ENCODE measurements at places on chromosomes 13 and 19. TPM values are rescaled to one million over a fixed set of nuclear protein-coding genes. Genes with fewer than 3 reads are reported as not detected.
A peak's percentile ranks its signal among the peaks of the same experiment; 100 is the strongest.

LRFN3 gene
- 40.6 TPM for total RNA-seq

CDX2 gene
- 1.1 TPM for total RNA-seq

ZNF616 gene
- total RNA-seq = 22.5 TPM

LILRA5 gene
- not detected for total RNA-seq

RGS9BP gene
- total RNA-seq = not detected

FFAR1 gene
- not detected for total RNA-seq

PEAK3 gene
- total RNA-seq = not detected

HOMER3 gene
- 217 TPM for total RNA-seq

DNA sequence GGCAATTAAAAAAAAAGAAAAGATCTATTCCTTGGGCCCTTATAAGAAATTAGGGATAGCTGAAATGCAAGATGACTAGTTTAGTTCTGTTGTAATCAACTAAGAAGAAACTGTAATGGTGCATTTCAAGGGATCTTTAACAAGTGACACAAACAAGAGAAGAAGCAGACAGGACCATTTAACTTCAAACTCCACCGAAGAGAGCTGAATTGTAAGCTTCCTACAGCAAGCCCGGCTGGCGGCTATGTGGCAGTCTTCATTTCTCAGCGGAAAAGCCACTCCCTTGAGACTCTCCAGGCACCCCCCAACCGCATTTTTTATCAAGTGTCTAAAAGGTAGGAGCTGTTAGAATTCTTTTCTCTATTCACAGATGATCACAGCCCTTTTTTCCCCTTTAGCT, 305.2 kb upstream of the ZNF507 start:
- H3K4me3 ChIP-seq = no peak overlapping the region
- H3K36me3 ChIP-seq = no peaks in the 10 kb centered on the region
- no peak overlapping the region for H3K27ac ChIP-seq
- no peaks in the 10 kb centered on the region for H3K4me1 ChIP-seq
- no peaks in the 10 kb centered on the region for H3K27me3 ChIP-seq

GRCh38 chr13:47291107-47291656, 394.3 kb upstream of the HTR2A start:
- no peak for DNase-seq
- H3K27me3 ChIP-seq = no peaks in the 10 kb centered on the region
- H3K4me1 ChIP-seq = no peaks in the 10 kb centered on the region
- H3K36me3 ChIP-seq = no peaks in the 10 kb centered on the region

DNA sequence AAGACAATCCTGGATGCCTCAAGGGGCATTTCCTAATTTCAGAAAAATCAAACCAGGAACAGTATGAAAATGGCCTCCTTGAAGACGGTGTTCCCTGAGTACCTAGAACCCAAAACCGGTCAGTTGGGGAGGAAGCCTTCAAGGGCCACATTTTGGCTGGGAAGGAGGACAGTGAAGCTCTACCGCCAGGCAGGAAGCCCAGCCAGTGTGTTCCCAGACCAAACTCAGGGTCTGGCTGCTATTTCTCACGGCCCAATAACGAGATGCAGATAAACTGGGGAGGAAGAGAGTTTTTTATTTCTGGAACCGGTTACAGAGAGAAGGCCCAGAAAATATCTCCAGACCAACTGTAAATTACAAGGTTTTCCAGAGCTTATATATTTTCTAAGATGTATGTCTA, 24.3 kb upstream of the CEACAM21 start:
- H3K4me1 ChIP-seq = peaks cover 5% of the 10 kb centered on the region
- H3K36me3 ChIP-seq = peaks cover 5% of the 10 kb centered on the region
- no peak overlapping the region for H3K4me3 ChIP-seq

GRCh38 chr19:16702123-16702522, 17.5 kb upstream of the NWD1 start:
- no peaks in the 10 kb centered on the region for H3K36me3 ChIP-seq
- no peak for DNase-seq
- H3K27me3 ChIP-seq = peaks cover under 1% of the 10 kb centered on the region
- H3K4me1 ChIP-seq = no peaks in the 10 kb centered on the region
- H3K4me3 ChIP-seq = no peak overlapping the region

GRCh38 chr13:112602189-112602588, 14.2 kb upstream of the TUBGCP3 start:
- H3K27ac ChIP-seq = no peak overlapping the region
- H3K4me1 ChIP-seq = peaks cover 16% of the 10 kb centered on the region
- no peaks in the 10 kb centered on the region for H3K27me3 ChIP-seq
- no peak overlapping the region for H3K4me3 ChIP-seq
- H3K36me3 ChIP-seq = no peaks in the 10 kb centered on the region

- peaks cover 5% of the 10 kb centered on the region for H3K4me1 ChIP-seq
- no peaks in the 10 kb centered on the region for H3K36me3 ChIP-seq
These were observed 53.4 kb downstream of the KLF12 start for GRCh38 chr13:74080762-74081161.

GRCh38 chr13:22925881-22926747, 254.7 kb upstream of the SGCG start:
- peak overlapping the region; percentile 29 for H3K27ac ChIP-seq
- H3K4me1 ChIP-seq = peaks cover 7% of the 10 kb centered on the region
- peak; percentile 65 for DNase-seq
- peak overlapping the region; percentile 43 for H3K4me3 ChIP-seq

GRCh38 chr19:41309180-41310032, 566 bp upstream of the CCDC97 start:
- H3K4me1 ChIP-seq = peaks cover 21% of the 10 kb centered on the region
- H3K4me3 ChIP-seq = peak overlapping the region; percentile 96
- H3K36me3 ChIP-seq = peaks cover 7% of the 10 kb centered on the region
- peak overlapping the region; percentile 99 for H3K27ac ChIP-seq
- peaks cover 11% of the 10 kb centered on the region for H3K27me3 ChIP-seq
- no peak for DNase-seq

DNA sequence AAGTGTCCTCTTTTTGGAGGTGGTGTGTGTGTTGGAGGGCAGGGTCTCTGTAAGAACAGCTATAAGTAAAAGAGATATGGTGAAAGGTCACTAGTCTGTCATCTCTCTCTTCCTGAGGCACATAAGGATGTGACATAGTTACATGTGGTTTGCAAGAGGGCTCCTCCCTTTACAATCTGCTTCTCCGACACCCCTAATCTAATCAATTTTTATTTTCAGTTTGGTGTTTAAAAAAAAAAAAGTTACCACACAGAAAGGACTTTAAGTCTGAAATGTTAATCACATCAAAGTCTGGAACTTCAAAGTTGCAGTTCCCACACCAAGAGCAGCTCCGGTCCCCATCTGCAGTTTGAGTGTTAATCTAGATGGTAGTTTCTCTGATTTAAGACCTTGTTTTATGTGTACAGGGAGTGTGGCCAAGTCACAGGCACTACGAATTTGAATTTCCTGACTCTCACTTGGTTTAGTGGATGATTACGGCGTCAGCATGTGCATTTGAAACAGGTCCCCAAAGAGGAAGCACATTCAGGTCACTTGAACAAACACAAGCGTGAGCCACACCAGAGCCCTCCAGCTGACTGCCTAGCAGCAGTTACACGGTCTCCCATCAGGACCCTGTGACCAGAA, 53.1 kb downstream of the FOXO1 start:
- no peaks in the 10 kb centered on the region for H3K27me3 ChIP-seq
- H3K4me3 ChIP-seq = no peak overlapping the region
- no peak overlapping the region for H3K27ac ChIP-seq
- H3K4me1 ChIP-seq = peaks cover 5% of the 10 kb centered on the region
- no peak for DNase-seq

DNA sequence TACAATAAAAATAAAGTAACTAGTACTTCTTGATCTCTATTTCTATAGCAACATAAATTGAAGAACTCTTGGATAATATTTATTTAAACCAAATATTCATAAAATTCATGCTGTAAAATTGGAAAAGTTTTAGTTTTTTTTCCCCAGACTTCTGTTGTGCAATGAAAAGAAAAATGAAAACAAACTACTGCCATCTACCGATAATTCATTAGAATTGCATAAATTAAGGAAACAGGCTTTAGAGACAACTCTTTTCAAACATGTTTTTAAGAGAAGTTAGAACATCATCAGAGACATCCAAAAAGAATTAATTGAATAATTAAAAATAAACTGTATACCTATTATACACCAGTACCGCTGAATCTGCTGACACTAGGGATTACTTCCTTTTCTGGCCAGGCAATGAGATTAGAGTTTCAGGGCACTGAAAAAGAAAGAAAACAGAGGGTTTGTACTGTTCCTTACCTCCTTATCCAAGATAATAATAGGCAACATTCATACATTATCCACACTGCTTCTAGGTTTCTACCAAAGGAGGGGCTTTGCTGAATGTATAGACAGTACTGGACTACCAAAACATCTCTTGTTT, 4.9 kb downstream of the CCDC122 start:
- no peak overlapping the region for H3K27ac ChIP-seq
- H3K27me3 ChIP-seq = peaks cover 5% of the 10 kb centered on the region
- DNase-seq = no peak
- peaks cover 9% of the 10 kb centered on the region for H3K4me1 ChIP-seq
- H3K36me3 ChIP-seq = no peaks in the 10 kb centered on the region

- H3K27ac ChIP-seq = no peak overlapping the region
- DNase-seq = no peak
- peaks cover 13% of the 10 kb centered on the region for H3K36me3 ChIP-seq
- H3K4me3 ChIP-seq = no peak overlapping the region
- H3K27me3 ChIP-seq = peaks cover 14% of the 10 kb centered on the region
These were observed 111.3 kb upstream of the UQCRFS1 start for GRCh38 chr19:29324291-29324680.

DNA sequence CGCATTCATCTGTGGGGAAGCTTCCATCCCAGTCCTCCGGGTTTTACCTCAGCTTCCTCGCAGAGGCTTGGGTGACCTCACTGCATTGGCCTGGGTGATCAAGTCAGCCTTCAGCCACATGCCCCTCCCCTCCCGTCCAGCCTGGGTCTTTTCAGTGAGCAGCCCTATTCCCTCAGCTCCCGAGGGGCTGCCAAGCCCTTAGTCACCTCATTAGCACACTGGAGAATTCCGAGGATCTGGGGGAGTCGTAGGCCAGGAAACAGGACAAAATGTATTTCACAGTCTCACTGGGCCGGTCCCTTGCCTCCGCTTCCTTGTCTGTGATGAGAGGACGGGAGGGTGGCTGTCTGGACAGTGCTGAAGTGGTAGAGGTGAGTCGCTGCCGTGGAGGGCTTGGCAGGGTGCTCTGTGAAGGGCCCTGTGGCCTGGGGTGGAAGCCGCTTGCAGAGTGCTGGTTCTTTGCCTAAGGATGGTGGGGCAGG, 19.9 kb downstream of the KDM4B start:
- H3K27ac ChIP-seq = peak overlapping the region; percentile 78
- peaks cover 63% of the 10 kb centered on the region for H3K4me1 ChIP-seq
- DNase-seq = peak; percentile 77
- H3K36me3 ChIP-seq = no peaks in the 10 kb centered on the region

- no peak overlapping the region for H3K4me3 ChIP-seq
- no peaks in the 10 kb centered on the region for H3K4me1 ChIP-seq
- DNase-seq = no peak
- H3K36me3 ChIP-seq = peaks cover 4% of the 10 kb centered on the region
- H3K27ac ChIP-seq = no peak overlapping the region
- no peaks in the 10 kb centered on the region for H3K27me3 ChIP-seq
These were observed 28.7 kb upstream of the GARRE1 start for GRCh38 chr19:34225659-34226015.

- no peaks in the 10 kb centered on the region for H3K27me3 ChIP-seq
- H3K27ac ChIP-seq = no peak overlapping the region
- no peaks in the 10 kb centered on the region for H3K4me1 ChIP-seq
- no peak overlapping the region for H3K4me3 ChIP-seq
- H3K36me3 ChIP-seq = peaks cover 17% of the 10 kb centered on the region
- DNase-seq = no peak
These were observed 19.1 kb downstream of the KLF12 start for GRCh38 chr13:74115133-74115532.

- DNase-seq = no peak
- peaks cover 5% of the 10 kb centered on the region for H3K27me3 ChIP-seq
- peaks cover 40% of the 10 kb centered on the region for H3K36me3 ChIP-seq
These were observed 29.1 kb downstream of the TNFRSF19 start for GRCh38 chr13:23599083-23599925.

GRCh38 chr19:35153701-35154524, 622 bp upstream of the FXYD5 start:
- H3K4me3 ChIP-seq = peak overlapping the region; percentile 83
- peak; percentile 74 for DNase-seq
- H3K27ac ChIP-seq = no peak overlapping the region

DNA sequence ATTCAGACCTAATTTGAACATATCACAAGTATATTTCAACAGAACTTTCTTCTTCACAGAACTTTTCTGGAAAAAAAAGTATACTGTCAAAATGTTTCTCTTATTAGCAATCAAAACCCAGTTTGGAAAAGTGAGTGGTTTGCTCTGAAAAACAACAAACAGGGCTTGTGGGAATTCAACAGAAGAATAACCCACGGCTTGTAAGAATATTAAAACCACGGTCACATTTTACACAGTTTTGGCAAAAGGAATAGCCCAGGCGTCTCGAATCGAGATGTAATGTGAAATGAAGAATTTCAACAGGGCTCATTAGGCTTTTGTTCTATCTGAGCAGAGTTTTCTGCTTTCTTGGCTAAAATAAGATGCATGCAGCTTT, 70.7 kb downstream of the COL4A2 start:
- no peaks in the 10 kb centered on the region for H3K36me3 ChIP-seq
- no peak for DNase-seq

GRCh38 chr19:8578642-8579265, 1.5 kb upstream of the MYO1F start:
- no peaks in the 10 kb centered on the region for H3K36me3 ChIP-seq
- H3K27ac ChIP-seq = no peak overlapping the region
- H3K27me3 ChIP-seq = peaks cover 3% of the 10 kb centered on the region
- H3K4me3 ChIP-seq = no peak overlapping the region

DNA sequence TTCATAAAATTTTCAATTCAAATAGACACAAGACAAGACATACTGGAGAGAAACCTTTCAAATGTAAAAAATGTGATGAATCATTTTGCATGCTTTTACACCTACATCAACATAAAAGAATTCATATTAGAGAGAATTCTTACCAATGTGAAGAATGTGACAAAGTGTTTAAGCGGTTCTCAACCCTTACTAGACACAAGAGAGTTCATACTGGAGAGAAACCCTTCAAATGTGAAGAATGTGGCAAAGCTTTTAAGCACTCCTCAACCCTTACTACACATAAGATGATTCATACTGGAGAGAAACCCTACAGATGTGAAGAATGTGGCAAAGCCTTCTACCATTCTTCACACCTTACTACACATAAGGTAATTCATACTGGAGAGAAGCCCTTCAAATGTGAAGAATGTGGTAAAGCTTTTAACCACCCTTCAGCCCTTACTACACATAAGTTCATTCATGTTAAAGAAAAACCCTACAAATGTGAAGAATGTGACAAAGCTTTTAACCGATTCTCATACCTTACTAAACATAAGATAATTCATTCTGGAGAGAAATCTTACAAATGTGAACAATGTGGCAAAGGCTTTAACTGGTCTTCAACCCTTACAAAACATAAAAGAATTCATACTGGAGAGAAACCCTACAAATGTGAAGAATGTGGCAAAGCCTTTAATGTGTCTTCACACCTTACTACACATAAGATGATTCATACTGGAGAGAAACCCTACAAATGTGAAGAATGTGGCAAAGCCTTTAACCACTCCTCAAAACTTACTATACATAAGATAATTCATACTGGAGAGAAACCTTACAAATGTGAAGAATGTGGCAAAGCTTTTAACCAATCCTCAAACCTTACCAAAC, 24.6 kb upstream of the ZNF431 start:
- no peak overlapping the region for H3K4me3 ChIP-seq
- no peak overlapping the region for H3K27ac ChIP-seq
- no peaks in the 10 kb centered on the region for H3K4me1 ChIP-seq
- H3K36me3 ChIP-seq = peaks cover 21% of the 10 kb centered on the region
- no peaks in the 10 kb centered on the region for H3K27me3 ChIP-seq

- H3K27ac ChIP-seq = no peak overlapping the region
- DNase-seq = no peak
- peaks cover 8% of the 10 kb centered on the region for H3K36me3 ChIP-seq
- no peak overlapping the region for H3K4me3 ChIP-seq
- H3K4me1 ChIP-seq = peaks cover 16% of the 10 kb centered on the region
- H3K27me3 ChIP-seq = peaks cover 4% of the 10 kb centered on the region
These were observed 2.3 kb downstream of the EML2 start for GRCh38 chr19:45636902-45637301.

Measured in glutamatergic neuron (in vitro differentiated cells).